ENCODE measurements at places on chromosomes 3 and 15. TPM values are rescaled to one million over a fixed set of nuclear protein-coding genes. Genes with fewer than 3 reads are reported as not detected.

- DNase-seq: no peak
Observed at GRCh38 chr3:7166460-7166859, 305.5 kb downstream of the GRM7 start.

DNA sequence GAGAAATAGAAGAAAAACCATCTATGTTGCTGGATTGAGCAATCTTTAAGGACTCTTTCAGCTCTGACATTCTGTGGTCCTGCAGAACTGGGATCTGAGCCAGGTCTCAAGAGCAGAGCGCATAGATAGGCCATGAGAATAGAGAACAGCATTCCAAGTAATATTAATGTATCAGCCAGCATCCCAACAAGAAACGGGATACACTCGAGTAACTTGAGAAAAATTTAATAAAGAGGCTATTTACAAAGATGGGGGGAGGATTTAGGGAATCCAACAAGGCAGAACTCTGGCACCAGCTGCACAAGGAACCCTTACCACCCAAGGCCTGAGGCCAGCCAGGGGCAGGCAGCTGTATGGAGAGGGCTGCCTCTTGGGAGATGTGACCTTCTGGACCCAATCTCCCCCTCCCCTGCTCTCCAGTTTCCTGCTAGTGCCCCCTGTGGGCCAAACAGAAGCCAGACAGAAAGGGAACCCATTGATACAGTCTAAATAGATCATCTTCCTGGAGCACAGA lies 8.2 kb downstream of the TMOD2 start:
- DNase-seq: peak; percentile 59

The RASGRF1 gene
- total RNA-seq: 0.14 TPM

The XPC gene
- total RNA-seq: 23.9 TPM

The MESP2 gene
- total RNA-seq: 2.0 TPM

The MCCC1 gene
- total RNA-seq: 25.2 TPM

The ITIH1 gene
- not detected for total RNA-seq

GRCh38 chr3:172061724-172062184 lies 22.4 kb downstream of the FNDC3B start:
- DNase-seq: no peak

The DNAJA4 gene
- total RNA-seq: 0.03 TPM

DNA sequence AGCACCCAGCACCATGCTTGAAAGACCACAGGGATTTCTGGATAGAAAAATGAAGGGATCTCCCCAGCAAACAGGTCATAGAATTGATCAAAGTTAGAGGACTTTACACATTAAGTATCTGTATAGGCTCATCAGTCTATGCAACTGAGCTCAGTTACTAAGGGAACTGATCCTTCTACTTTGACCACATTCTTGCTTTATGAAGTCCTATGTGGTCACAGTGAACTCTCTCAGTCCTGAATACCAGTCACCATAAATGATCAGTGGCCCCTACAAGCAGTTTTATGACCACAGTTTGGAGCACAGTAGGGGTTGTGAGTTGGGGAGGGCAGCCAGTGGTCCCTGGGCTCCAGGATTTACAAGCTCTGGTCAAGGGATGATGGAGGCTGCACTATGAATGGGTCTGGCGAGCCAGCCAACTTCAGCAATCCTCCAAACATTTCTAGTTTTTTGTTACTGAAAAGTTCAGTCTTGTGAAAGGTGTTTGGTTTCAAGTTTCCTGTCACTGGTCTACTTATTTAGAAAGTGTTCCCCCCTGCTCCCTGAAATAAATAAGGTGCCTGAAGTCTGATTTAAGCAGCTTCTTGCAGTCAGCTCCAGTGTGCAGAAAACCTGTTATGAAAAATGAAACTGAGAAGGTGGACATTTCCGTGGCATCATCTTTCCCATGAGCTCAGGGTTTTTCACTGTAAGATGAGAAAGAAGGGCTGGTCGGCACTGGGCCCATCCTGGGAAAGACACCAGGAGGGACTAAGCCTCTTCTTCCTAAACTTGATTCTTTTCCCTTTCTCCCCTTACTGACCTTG lies 75.5 kb downstream of the DAPK2 start:
- DNase-seq: no peak

GRCh38 chr15:90990446-90990845 lies 3.9 kb downstream of the PRC1 start:
- no peak for DNase-seq

- no peak for DNase-seq
Observed at GRCh38 chr3:33236005-33236404, 17.4 kb upstream of the SUSD5 start.

DNA sequence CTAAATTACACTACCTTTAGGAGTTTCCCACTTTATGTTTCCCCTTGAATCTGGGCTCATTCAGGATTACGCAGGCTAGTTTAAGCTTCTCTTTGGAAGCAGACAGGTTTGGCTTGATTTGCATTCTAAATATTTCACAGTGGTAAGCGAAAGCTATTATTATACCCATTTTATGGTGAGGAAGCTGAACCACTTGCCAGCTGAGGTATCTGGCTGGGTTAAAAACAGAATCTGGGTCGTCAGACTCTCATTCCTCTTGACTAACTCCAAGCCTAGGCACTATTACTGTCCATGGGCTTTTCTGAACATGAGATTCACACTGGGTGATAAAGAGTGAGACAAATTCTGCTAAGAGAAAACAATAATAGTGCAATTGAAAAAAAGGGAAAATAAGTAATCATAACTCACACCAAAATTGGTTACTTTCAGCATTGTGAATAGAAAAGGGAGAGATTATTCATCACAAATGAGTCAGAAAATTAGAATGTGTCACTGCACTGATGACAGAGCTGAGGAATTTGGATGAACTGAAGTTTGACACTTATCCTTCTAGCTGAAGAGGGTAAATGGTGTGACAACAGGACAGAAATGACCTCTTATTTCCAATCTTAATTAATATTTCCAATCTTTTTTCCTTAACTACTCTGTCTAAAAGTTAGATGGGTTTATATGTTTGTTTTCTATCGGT lies 211.3 kb downstream of the TIGIT start:
- no peak for DNase-seq

The AGTR1 gene
- total RNA-seq: 0.30 TPM

- no peak for DNase-seq
Observed at GRCh38 chr15:66147440-66147839, 106.1 kb downstream of the MEGF11 start.

The GASK1A gene
- 4.5 TPM for total RNA-seq

- DNase-seq: no peak
Observed at GRCh38 chr15:33840615-33841014, 127.7 kb upstream of the CHRM5 start.

- no peak for DNase-seq
Observed at GRCh38 chr15:58139276-58139988, 1.3 kb downstream of the AQP9 start.

The WDR93 gene
- total RNA-seq: not detected

- no peak for DNase-seq
Observed at GRCh38 chr15:35813573-35813972, 267.6 kb upstream of the DPH6 start.

GRCh38 chr3:130711565-130712324 lies 34.9 kb downstream of the PIK3R4 start:
- DNase-seq: no peak

DNA sequence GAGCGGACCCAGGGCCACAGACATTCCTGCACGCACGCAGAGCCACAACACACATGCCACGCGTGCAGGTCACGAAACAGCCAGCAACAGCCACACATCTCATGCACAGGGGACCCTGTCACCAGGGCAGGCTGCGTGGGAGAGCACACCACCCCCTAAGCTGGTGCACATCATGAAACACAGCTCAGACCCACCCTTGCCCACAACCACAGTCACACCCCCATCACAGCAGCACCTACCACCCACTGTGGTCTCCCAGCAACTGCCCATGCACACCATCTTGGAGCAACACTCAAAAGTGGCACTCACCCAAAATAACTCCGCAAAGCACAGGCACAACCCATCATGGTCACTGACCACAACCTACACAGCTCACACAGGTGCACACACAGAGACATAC lies 75.7 kb downstream of the OCA2 start:
- DNase-seq: no peak

The GPR62 gene
- not detected for total RNA-seq

DNA sequence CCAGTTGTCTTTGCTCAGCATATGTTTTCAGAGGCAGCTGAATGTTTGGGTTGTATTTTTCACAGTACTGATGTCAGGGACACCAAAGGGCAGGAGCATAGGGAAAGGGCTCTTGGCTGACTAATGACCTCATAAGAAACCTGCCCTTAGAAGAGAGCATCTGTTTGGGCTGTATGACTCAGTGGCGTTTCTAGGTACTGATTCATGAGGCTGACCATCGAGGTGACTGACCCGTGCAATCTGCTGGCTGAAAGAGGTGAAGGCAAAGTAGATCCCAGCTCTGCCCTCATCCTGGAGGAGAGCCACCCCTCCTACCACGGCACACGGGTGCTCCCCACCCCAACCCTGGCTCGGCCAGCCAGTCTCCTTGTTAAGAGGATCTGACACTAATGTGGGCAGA lies 8.3 kb downstream of the LMCD1 start:
- no peak for DNase-seq

The SOX14 gene
- 1.2 TPM for total RNA-seq

The KBTBD13 gene
- 0.17 TPM for total RNA-seq

The CCPG1 gene
- total RNA-seq: 23.8 TPM

DNA sequence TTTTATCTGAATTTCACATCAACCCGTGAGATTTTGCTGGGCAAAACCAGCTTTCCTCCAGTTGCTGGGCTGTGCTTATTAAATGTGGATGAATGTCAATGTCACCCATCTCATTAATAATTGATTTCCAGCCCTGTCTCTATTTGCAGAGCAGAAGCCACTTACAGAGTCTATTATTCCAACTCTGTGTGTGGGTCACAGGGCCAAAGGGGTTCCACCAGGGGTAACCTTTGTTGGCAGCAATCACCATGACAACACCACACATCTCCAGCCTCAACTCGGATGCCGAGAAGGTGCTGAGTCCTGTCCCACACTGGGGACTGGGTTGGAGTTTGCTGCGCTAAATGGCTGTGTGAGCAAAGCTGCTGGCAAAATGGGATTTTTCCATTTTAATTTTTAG lies 51.1 kb upstream of the WNT5A start:
- DNase-seq: peak; percentile 69

GRCh38 chr3:186826976-186827857 lies 15.3 kb upstream of the ADIPOQ start:
- DNase-seq: peak; percentile 99

The CCK gene
- not detected for total RNA-seq

The HTR3E gene
- not detected for total RNA-seq

- DNase-seq: no peak
Observed at GRCh38 chr15:56241374-56242105, 2.1 kb downstream of the RFX7 start.

DNA sequence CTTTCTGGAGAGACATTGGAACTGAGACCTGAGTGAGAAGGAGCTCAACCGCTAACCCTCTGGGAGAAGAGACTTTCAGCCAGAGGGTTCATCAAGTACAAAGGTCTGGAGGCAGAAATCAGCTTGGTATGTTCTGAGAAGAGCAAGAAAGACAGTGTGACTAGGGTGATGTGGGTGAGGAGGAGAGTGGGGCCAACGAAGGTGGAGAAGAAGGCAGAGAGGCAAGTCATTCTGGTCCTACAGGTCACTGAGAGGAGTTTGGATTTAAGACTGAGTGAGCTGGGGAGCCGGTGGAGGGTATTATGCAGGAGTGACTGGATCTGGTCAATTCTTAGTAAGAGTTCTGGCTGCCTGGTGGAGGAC lies 12.2 kb downstream of the XIRP1 start:
- no peak for DNase-seq

DNA sequence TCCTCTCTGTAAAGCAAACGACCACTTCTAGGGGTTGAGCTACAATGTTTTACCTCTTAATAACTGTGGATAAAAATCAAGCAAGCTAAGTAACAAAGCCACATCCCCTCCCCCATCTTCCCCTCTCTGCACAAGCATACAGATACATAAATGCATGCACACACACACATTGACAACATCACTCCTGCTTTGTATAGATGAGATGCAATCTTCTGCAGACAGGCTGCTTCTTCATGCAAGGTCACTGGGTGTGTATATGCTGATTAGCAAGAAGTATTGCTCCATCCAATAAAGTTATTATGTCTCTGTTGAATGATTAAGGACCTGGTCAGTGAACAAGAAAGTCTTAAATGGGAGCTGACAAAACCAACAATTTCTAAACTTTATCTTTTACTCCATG lies 8.8 kb upstream of the ATP11B start:
- no peak for DNase-seq

DNA sequence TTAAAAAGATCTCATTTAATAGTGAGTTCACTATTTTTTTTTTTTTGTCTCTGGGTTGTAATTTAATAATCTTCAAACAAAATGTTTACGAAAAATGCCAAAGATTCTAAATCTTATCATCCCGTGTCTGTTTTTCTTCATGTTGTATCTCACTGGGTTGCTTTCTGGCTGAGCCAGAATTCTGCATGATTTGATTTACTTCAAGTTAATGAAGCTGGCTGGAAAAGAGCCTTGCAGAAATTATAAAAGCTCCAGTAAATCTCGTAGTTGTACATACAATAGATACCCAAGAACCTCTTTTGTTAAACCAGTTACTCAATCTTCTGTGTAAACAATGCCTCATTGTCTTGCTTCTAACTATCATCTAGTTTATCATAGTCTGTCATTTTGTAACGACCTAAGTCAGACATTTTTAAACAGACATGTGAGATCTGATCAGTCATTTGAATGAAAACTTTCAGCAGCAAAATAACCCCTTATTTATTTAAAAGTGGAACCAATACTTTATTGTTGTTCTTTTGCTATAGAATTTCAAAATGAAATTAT lies 249.0 kb downstream of the MCTP2 start:
- no peak for DNase-seq

GRCh38 chr3:24225385-24225950 lies 269.2 kb downstream of the THRB start:
- DNase-seq: no peak

DNA sequence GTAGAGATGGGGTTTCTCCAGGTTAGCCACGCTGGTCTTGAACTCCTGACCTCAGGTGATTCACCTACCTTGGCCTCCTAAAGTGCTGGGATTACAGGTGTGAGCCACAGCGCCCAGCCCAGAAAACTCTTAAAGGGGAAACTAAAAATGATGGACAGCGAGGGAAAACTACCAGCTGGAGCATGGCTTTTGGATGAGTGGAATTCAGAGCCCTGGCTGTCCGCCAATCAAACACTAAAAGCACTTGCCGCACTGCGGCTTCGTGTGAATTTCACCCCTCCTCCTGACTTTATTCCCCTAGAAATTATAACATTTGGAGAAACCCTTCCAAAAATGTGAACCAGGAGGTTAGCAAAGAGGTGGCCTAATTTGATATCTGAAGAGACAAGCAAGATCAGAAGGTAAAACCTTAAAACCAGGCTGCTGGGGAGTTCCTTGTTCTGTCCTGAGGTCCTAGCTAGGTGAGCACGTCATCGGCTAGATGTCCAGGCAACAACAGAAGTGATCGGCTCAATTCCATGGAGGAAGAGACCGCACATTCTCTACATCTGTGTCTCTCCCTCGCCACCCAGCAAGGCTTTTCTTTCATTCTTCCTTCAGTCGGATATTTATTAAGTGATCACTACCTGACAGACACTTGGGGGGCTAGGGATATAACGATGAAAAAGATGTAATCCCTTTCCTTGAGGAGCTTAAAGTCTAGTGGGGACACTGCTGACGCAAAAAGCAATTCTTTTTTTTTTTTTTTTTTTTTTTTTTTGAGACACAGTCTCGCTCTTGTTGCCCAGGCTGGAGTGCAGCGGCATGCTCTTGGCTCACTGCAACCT lies 1.7 kb downstream of the TM4SF19 start:
- DNase-seq: no peak
